T-helper 1 cell treated with Interleukin-12 subunit alpha and Interleukin-12 subunit beta and Interleukin-4 antibody, amounts not matched to agents 30 ng/mL and 1 ng/mL, for 36 hours (primary cell): ENCODE measurements at places on chromosomes 2 and 18. TPM values are rescaled to one million over a fixed set of nuclear protein-coding genes. Genes with fewer than 3 reads are reported as not detected.

RAB27B gene
- 2.5 and 2.7 TPM in 2 replicates for total RNA-seq

COPS8 gene
- 39.7 and 46.4 TPM in 2 replicates for total RNA-seq

ACTR1B gene
- 83.2 and 84.6 TPM in 2 replicates for total RNA-seq

IL1F10 gene
- not detected in 2 replicates for total RNA-seq

DNAJC5G gene
- total RNA-seq = not detected in 2 replicates

SYT4 gene
- total RNA-seq = not detected in 2 replicates

HAAO gene
- total RNA-seq = 0.80 and 0.93 TPM in 2 replicates

MOGAT1 gene
- total RNA-seq = not detected in 2 replicates
